ENCODE measurements at places on chromosomes 16 and 17. TPM values are rescaled to one million over a fixed set of nuclear protein-coding genes. Genes with fewer than 3 reads are reported as not detected.

- peak; percentile 69 for DNase-seq
Observed at GRCh38 chr17:1251866-1252608, 18.2 kb upstream of the BHLHA9 start.

Gene SCARF1
- total RNA-seq: 10.7 TPM

Gene PRDM7
- total RNA-seq: not detected

Gene AANAT
- not detected for total RNA-seq

DNA sequence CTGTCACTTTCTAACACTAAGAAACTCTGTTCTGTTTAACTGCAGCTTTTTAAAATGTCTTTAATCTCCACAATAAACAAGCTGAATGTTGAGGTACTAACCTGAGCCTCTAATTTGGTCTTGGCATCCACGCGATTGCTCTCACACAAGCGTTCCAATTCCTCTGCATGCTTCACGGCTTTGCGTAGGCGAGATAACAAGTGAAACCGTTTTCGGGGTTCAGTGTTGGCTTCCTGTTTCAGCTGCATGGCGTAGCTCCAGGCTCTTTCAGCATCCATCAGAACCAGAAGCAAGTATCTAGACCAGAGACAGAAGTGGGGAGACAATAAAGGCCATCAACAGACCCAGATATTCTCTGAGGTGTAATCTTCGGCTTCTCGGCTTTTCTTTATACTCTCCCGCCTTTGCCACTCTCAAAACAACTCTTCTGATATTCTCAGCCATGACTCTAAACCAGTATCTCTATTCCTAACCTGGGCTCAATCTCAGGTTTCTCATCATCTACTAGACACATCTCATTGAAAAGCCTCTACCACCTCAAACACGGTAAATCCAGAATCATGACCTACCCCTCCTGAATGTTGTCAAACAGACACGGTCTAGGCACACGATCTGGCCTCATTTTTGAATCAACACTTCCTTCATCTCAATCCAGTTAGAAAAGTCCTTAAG lies 8.3 kb downstream of the SRP68 start:
- no peak for DNase-seq

Gene SLFN14
- not detected for total RNA-seq

GRCh38 chr16:4081521-4082021 lies 34.7 kb downstream of the ADCY9 start:
- DNase-seq: no peak

GRCh38 chr17:66904760-66905624 lies 59.5 kb upstream of the CACNG4 start:
- DNase-seq: peak; percentile 63

Gene WNT3
- 2.1 TPM for total RNA-seq

DNA sequence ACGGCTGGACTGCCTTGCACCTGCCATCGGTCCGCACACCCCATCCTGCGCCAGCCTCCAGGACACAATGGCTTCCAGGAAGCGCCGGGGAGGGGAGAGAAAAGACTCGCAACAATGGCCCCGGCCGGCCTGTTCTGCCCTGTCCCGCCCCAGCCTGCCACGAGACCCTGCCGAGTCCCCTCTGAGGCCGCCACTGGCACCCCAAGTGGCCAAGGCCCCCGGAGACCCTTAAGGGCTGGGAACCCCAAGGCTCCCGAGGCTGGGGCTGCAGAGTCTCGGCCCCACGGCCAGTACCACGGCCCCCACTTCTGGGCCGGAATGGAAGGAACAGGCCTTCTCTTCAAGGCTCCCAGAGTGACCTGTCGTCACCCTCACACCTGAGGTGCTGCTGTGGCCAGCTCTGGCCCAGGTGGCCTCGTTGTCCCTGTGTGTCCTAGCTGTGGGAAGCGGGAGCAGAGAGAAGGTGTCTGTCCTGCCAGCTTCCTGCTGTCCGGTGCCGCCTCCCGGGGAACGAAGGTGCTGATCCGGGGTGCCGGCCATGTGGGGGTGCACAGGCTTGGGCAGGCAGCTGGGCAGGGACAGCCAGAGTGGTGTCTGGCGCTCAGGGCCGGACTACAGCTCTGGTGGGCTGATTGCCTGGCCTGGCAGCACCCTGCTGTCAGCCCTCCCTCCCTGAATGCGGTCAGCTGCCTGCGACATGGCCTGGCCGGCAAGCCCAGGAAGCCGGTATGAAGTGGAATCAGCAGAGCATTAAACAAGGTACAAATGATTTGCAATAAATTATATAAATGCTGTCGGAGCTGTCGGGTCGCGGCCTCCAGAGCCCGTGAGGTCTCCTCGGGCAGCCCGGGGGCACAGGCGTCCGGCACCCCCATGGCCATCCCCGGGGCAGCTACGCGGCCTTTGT lies 8.2 kb upstream of the CACNA1H start:
- no peak for DNase-seq

GRCh38 chr17:63138713-63139112 lies 172.7 kb downstream of the TANC2 start:
- no peak for DNase-seq

GRCh38 chr16:30142672-30143346 lies 19.8 kb upstream of the MAPK3 start:
- no peak for DNase-seq

DNA sequence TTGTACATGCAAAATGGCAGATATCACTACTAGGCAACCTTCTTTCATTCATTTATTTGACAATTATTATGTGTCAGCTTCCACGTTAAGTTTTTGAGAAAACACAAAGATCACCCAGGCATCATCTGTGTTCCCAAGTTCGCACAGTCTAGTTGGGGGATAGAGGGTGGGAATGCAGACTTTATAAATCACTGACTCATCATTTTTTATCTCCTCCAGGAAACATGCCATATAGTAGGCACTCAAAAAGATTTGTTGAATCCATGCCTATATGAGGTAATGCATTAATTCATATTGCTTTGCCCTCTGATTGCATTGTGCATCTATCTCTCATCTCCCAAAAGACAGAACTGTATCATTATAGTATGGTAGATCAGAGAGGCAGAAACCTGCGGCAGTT lies 196.8 kb upstream of the TOX3 start:
- DNase-seq: no peak

DNA sequence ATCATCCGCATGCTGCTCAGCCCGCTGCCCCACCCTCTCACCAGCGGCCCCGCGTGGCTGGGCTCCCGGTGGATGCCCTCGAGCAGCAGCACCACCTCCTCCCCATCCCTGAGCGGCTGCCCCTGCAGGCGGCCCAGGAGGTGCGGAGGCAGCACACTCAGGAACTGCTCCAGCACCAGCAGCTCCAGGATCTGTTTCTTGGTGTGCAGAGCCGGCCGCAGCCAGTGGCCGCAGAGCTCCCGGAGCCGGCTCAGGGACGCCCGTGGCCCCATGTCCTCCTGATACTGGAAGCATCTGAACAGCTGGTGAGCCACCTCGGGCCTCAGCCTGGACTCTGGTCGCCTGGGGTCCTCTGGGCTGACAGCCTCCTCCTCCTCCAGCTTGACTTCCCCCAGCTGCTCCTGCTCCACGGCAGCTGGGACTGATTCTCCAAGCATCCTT lies 6.6 kb downstream of the ZSCAN10 start:
- no peak for DNase-seq

Gene SMPD3
- 1.3 TPM for total RNA-seq

Gene DUSP3
- 204 TPM for total RNA-seq

- no peak for DNase-seq
Observed at GRCh38 chr16:31861455-31861854, 12.2 kb upstream of the ZNF267 start.

Gene FBXW10B
- total RNA-seq: 0.56 TPM

Gene KRT12
- total RNA-seq: not detected

GRCh38 chr17:17605083-17605728 lies 13.7 kb upstream of the PEMT start:
- DNase-seq: no peak

DNA sequence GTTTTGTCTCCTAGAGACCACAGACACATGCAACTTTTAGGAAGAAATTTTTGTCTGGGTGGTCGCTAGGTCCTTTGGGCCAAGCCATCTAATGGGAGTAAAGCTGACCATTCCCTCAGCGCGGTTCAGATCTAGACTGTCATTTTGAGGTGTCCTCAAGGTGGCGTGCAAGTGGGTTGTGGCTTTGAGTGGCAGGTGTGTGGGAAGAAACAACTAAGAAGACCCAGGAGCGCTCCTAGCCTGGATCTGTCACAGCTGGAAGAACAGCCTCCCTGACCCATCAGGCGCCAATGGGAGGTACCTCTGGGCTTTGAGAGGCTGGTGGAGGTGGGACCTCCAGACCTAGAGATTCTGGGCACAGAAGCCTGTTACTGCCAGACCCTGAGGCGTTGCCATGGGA lies 645.1 kb downstream of the KCNJ18 start:
- DNase-seq: no peak

Gene TENT4B
- total RNA-seq: 7.1 TPM

DNA sequence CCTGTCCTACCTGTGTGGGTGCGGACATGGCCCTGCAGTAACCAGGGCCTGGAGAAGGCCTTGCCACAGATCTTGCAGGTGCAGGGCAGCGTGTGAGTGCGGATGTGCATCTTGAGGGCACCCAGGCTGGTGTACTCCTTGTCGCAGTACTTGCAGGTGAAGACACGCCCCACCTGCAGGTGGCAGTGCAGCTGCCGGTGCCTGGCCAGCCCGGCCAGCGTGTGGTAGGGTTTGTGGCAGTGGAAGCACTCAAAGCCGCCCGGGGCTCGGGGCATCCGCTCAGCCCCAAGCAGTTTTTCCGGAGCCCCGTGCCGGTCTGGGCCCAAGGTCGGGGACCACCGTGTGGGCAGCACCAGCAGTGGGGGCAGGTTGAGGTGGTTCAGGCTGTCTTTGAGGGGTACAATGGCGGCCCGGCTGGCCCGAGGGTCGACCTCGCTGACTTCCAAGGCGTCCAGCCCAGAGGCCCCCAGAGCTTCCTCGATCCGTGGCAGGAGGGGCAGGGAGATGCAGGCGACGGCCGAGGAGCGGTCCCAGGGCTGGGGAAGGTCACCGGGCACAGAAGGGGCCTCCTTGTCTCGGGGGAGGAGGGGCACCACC lies 5.1 kb downstream of the SNAI3 start:
- no peak for DNase-seq

Gene MYH1
- not detected for total RNA-seq

DNA sequence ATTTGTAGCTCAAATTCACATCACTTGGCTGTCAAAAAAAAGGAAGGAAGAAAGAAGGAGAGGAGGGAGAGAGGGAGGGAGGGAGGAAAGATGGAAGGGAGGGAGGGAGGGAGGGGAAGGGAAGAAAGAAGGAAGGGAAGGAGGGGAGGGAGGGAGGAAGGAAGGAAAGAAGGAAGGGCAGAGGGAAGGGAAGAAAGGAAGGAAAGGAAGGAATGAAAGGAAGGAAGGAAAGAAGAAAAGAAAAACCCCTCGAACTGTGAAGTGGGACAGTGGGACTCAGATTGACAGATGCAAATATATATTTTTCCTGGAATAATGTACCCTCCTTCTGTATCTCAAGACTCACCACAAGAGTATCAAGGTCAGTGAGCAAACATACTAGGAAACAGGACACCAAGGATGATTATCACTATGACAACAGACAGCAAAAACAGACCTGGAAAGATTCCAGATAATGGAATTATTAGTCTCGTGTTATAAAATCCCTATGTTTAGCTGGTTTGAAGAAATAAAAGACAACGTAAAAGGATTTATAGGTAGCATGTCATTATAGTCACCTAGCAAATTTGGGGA lies 24.2 kb upstream of the ABCA3 start:
- DNase-seq: no peak

Gene RCVRN
- total RNA-seq: not detected

Gene MYH11
- total RNA-seq: 75.8 TPM

- no peak for DNase-seq
Observed at GRCh38 chr17:65259281-65259680, 122.1 kb downstream of the RGS9 start.

Gene SMG1
- 41.9 TPM for total RNA-seq

Gene KRTAP4-3
- total RNA-seq: not detected

Gene ARHGDIG
- total RNA-seq: 5.1 TPM

DNA sequence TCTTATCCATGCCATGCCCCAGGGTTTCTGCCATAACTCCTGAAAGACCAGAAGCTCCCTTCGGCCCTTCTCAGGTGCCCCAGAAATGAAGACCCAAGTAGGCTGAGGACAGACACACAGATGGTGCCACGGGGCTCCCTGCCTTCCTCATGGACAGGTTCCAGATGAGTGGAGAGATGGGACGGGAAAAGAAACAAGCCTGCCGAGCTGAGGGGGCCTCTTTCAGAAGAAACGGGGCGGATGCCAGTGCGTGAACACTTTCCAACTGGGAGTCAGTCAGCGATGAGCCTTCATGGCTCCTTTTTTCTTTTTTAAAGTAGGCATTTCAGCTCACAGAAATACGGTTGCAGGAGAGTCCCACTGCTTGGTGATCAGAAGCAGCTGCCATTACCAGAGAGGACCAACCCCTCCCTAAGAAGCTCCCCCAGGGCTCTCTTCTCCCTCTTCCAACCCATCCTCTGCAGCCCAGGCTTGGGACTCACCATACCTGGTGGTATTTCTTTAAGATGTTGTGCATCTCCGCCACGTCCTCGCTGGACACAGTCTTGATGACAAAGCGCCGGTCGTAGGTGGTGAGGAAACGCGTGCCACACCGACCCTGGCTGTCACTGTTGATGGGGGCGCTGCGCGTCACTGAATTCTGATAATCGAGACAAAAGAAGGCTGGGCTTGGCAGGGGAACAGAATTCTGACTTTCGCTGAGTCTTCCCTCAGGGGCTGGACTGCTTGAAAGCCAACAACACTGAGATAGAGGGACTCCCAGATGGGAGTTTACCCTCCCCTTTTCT lies 19.2 kb downstream of the PIP4K2B start:
- DNase-seq: no peak

- DNase-seq: no peak
Observed at GRCh38 chr16:89383095-89384003, 107.0 kb downstream of the ANKRD11 start.

DNA sequence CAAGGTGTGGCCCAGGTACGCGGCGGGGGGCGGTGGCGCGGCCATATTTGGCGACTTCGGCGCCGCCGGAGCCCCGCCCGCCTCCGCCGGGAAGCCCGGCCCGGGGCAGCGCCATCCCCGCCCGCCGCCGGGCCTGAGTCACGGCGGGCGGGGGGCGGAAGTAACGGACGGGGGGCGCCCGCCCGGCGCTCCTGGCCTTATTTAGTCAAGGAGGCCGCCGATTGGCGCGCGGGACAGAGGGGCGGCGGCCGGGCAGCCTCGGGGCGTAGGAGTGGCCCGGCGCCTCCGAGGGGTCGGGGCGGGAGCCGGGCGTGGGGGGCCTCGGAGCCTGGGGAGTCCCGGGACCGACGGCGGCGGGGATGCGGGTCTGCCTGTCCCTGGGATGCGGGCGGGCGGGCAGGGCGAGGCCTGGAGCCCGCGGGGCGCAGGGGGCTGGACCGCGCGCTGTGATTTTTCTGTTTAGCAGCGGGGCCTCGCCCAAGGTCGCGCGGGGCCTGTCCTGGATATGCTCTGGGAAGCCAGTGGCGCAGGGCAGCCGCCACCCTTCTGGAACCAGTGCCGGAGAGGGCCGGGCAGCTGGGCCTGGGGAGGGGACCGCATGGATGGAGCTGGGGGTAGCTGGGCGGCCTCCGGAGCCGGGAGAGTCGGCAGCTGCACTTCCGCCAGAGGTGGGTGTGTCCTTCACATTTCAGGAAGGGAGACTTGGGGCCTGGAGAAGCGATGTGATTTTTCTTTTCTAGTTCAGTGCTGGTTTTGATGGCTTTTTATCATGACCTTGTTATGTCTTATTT lies 2.3 kb upstream of the ACTG1 start:
- DNase-seq: peak; percentile 89

- DNase-seq: peak; percentile 78
Observed at GRCh38 chr17:79045842-79046196, 21.9 kb downstream of the C1QTNF1 start.
